SK-N-MC (cell line): ENCODE measurements at places on chromosomes 13 and 19.
A peak's percentile ranks its signal among the peaks of the same experiment; 100 is the strongest.

DNA sequence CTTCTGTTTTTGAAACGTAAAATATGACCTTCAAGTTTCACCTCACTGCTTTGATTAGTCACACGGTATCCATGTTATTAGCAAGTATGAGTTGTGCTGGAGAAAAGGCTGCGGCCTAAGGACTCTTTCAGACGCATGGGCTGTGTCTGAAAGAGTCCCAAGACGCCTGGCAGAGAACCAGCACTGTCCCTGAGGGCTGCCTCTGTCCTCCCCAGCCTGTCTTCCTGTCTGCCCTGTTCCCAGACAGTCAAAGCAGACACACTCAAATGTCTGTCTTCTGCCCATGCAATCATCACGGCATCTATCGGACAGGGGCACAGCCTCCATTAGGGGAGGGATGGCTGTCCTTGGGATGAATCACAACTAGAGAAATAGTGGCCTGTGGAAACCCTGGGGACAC lies 65.5 kb downstream of the DPY19L3 start:
- no peak for DNase-seq

DNA sequence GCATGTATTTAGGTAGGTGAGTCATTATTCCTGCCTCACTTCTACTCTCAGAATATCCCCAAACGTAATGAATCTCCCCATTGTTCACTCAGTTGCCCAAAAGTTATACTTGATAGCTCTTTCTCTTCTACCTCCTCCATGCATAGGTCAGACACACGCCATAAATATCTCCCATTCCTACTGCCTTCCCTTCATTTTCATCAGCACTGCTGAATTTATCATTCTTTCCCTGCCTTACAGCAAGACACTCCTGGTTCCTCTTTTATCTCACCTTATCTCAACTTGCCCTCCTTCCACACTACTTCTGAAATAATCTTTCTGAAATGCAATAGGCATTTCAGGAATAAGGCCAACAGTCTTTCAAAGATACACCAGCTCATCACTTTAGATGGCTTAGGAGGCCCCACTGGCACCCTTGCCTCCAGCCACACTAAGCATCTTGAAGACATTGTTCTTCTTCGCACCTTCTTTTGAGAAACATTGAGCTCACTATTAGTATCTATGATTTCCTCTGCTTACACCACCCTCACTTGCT lies 333.9 kb downstream of the MYO16 start:
- no peak for DNase-seq

- DNase-seq: no peak
Observed at GRCh38 chr19:1373534-1374249, 10.0 kb upstream of the NDUFS7 start.

DNA sequence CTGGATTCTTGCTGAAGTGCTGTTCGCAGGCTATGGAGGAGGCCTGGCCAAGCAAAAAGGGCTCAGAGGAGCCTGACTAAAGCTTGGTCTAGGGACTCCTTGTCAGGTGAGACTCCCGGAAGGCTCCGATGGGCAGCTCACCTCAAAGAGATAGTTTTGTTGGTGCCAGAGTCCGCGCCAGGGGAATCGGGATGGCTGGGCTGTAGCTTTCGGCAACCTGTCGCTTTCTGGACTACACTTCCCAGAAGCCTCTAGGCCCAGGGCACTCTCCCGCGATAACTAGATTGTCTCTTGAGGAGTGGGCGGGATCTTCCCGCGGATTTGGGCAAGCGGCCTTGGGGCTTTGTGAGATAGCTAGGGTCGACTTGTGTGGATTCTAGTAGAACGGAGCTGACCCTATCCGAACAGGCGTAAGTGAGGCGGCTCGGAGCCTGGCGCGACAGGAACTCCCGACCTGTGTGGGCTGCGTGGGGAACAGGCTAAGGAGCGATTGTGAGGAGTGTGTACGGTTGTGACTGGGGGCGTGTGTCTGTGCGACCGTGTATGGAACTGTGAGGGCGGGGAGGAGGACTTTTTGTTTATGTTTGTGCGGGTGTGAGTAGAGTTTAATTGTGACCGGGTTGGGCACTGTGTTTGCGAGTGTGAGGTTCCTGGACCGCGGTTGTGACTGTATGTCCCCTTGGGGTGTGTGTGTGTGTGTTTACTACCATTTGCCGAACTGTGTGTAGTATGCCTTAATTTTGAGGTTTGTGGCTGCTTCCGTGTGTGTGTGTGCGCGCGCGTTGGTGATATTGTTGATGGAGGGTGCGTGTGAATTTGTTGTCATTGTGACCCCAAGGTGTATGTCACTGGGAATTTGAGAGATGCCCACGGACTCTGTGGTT lies at the start of gene ZNF345:
Gene ZNF345, plus strand, starts transcription at position 318 of the 884 bp plus-strand sequence. CDS start 25,955 bp downstream, outside the sequence.
- DNase-seq: peak; percentile 93

- DNase-seq: no peak
Observed at GRCh38 chr19:39424934-39425333, 10.8 kb downstream of the RPS16 start.

- DNase-seq: no peak
Observed at GRCh38 chr13:80877209-80877943, 536.5 kb upstream of the SPRY2 start.

DNA sequence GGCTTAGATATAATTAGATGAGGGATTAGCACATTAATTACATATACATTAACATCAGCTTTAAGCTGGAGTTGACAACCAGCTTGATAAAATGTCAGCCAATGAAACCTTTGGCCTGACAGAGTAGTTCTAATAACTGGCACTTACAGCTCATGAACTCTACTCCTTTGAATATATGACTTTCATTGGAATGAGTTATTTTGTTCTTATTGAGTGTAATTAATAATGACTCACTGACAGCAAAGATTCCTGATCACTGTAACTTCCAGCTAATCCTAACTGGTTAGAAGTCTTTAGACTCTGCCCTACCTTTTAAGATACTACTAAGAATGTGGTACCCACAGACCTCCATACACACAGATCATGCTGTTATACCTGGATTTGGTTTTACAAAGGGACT lies 41.0 kb downstream of the EFNB2 start:
- no peak for DNase-seq

- no peak for DNase-seq
Observed at GRCh38 chr13:24709186-24709913, 29.1 kb downstream of the ATP12A start.

GRCh38 chr13:33918199-33918932 lies 100.4 kb downstream of the RFC3 start:
- no peak for DNase-seq

- DNase-seq: no peak
Observed at GRCh38 chr13:34116651-34117050, 298.7 kb downstream of the RFC3 start.

GRCh38 chr19:40687525-40688016 lies 2.9 kb downstream of the NUMBL start:
- DNase-seq: no peak

DNA sequence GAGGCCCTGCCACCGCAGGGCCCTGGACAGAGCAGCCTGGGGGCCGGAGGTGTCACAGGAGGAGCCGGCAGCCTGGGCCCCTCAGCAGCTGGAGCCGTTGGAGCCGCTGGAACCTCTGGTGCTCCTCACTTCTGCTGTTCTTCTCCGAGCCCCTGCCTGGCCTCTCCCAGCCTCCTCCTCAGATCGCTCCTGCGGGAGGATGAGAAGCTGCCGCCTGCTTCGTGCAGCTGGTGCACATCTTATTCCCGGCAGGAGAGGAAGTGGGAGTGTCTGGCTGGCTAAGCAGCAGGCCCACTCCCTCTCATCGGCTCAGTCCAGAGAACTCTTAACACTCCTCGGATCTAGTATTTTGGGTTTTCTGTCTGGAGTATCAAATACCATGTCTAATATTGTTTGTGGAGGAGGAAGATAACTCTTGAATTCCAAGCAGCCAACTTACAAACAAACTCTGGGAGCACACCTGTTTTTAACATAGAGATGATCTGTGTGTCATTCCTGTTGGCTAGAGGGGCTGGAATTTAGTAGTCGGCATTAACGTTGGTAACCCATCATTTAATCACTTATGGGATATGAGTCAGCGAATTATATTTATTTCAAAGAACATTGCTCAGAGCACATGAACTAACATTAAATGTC lies 37.1 kb upstream of the RNF113B start:
- DNase-seq: no peak

DNA sequence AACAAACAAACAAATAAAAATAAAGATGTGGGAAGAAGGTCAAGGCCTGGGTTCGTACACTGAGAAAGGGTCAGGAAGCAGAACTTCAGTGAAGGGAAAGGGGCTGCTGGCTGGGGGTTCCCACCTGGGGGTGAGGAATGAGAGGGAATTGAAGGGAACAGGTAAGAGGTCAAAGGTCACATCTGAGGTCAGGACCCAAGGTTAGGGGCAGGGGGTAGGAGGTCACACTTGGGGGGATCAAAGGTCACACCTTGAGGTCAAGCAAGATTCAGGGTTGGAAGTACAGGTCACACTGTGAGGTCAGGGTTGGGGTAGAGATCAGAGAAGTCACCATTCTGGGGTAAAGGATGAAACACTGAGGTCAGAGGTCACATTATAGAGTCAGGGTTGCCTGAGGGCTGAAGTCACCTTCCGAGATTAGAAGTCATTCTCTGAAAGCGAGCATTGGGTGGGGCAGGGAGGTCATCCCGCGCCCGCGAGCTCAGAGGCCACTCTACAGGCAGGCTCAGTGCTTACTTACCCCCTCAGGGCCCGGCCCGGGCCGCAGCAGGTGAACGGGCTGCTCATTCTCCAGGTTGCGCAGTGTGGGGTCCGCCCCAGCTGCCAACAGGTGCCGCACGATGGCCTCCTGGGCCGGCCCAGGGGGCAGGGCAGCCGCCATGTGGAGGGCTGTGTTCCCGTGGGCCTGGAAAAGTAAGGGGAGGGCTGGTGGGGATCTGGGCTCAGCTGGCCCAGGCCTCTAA lies 10.8 kb downstream of the NFKBID start:
- no peak for DNase-seq

GRCh38 chr13:79237981-79238380 lies 168.1 kb downstream of the RBM26 start:
- DNase-seq: no peak

- no peak for DNase-seq
Observed at GRCh38 chr19:34713262-34713637, 20.8 kb upstream of the ZNF181 start.

- no peak for DNase-seq
Observed at GRCh38 chr19:12745166-12745897, 6.3 kb upstream of the BEST2 start.

DNA sequence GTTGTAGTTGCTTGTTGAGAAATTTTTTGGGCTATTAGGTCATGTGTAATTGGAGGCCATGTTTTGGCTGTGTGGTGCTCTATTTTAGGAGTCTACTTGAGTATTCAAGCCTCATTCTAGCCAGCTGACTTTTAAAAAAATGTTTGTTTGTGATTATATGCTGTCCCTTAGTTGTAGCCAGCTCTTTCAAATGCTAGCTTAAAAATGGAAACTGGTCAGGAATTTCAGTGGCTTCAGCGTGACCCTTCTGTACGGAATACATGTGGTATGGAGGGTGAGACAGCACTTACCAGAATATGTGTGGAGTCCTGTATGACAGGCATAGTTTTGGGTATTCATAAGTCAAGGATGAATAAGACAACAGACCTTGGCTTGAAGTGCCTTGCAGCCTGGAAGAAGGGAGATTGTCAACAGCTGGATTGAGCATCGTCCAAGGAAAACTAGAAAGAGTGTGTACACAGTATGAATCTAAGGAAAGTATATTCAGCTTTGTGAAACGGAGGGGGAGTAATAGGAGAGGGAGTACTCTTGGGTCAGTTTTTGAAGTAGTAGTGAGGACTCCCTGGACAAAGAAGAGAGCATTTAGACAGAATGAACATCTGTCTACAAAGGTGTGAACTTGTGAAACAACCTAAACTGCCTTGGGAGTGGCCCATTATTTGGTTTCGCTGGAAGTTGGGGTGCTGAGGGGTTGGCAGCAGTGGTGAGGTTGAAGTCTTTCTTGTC lies 20.0 kb upstream of the WTIP start:
- no peak for DNase-seq

DNA sequence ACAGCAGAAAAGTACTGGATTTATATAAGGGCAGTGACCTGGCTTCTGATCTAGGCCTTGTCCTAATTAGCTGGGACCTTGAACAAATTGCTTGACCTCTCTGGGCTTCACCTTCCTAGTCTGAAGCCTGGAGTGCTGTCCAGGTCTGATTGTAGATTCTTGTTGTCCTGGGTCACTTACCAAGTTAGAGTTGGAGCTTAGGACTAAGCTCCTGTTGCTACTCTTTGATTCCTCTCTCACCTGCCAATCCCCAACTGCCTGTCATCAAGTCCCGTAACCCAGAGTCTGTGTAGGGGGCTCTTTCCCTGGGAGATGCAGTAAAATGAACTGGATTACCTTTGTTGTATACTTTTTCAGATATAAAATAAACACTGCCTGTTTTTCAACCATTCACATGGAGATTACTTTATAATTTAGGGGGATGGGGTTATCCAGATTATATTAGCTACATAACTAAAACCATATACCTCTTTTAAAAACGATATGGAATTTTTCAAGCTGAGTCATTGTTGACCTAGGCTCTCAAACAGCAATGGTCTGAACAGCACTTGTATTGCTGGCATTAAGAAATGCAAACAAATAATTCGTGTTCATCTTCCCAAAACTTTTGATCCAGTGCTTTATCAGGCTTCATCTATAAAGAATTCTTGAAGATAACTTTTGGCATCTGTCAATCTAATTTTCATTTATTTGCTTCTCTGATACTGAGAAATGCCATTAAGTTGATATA lies 5.8 kb downstream of the ARHGAP35 start:
- no peak for DNase-seq

GRCh38 chr13:112696869-112697465 lies 7.1 kb downstream of the ATP11A start:
- DNase-seq: no peak
